ENCODE measurements at places on chromosomes 12 and 14. TPM values are rescaled to one million over a fixed set of nuclear protein-coding genes. Genes with fewer than 3 reads are reported as not detected.

- DNase-seq, result peak; percentile 80
Measured at GRCh38 chr14:99415496-99416281, 65.0 kb downstream of the SETD3 start.

DNA sequence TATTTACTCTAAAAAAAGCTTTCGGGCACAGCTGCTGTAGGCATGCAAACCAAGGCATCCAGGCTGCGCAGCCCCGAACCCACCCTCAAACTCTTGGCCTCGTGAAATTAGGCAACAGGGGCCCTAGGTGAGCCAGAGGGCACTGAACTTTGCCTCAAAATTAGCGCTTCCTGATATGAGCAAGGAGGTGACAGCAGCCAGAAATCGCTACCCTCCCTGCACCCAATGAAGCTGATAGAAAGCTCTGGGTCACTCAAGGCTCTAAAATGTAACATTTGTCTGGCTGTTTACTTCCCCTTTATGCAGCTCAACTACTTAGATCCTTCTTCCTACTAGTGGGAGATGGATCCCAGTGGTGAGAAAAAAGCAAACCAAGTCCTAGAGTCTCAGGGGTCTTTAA, 61.8 kb downstream of the PITPNM2 start:
- no peak for DNase-seq

GRCh38 chr12:122481861-122482260, 18.9 kb downstream of the ZCCHC8 start:
- DNase-seq, result no peak

DNA sequence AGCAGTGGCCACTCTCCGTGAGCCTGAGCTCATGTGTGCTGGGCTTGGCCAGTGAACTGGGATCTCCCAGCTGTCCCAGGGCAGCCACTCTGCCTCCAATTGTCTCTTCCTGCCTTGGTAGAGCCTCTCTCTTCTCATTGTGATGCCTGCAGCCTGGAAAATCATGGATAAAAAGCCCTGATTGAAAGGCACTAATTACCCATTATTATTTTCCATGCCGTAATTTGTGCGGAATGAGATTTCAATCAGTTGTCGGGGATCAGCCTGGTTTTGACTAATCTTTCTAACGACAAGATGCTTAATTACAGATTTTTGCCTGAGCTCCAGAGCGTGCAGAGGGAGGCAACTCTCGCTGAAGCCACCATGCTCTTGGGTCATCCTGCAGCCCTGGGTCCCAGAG, 52.7 kb downstream of the ESRRB start:
- no peak for DNase-seq

Gene PPP2R3C
- total RNA-seq, result 58.5 TPM

Gene DLK1
- total RNA-seq, result 0.06 TPM
